ENCODE measurements at places on chromosomes 2 and 18.

DNA sequence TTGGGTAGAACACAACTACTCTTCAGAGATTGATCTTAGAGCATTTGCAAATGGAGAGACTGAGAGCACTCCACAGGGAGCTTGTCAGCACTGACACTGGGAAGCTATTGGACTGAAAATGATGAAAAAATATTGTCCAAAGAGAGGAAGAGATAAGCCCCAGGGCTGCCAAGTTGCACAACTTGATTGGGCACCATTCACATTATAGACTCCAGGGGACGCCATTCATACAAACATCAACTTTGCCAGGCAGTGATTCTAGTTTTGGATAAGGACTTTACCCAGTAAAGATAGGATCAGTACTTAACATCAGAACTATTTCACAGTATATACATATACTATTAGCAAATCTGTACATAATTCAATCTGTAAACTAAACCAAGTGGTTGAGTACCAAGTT lies 79.6 kb upstream of the MYCN start:
- DNase-seq = no peak

DNA sequence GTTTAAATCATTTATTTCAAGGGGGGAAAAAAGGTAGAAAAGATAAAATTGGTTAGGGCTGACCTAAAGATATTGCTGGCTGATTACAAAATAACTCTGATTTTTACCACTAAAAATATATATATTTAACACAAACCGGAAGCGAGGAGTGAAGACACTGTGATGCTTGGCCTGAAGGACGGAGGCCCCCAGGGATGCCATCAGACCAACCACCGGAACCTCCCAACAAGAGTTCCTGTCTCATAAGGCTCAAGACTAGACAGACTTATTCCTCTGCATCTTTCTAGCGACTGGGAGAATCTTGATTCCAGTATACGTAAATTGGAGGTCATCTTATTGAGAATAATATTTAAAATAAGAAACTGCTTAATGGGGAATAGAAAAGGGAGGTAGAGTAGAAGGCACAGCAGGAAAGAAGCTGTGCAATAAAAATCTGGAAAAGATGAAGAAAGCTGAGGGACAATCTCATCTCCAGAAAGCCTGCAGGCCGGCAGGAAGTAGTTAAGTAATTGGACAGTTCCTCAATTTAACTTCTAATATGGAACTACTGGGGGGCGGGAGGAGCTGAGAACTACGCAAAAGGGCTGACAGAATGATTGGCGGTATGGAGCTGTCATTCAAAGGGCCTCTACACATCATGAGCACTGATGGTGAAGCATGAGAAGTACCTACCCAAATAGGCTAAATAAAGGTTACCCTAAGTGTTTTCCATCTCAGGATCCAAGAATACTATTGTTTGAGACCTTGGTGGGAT lies 91.1 kb downstream of the DTNB start:
- DNase-seq = no peak

- DNase-seq = no peak
These were observed 146.5 kb downstream of the SH3BP4 start for GRCh38 chr2:235098269-235098668.

- DNase-seq = peak; percentile 33
These were observed 61.9 kb upstream of the CREB1 start for GRCh38 chr2:207467716-207468347.

- no peak for DNase-seq
These were observed 2.7 kb downstream of the VSNL1 start for GRCh38 chr2:17543131-17543660.

- DNase-seq = no peak
These were observed 18.7 kb downstream of the ELAC1 start for GRCh38 chr18:50986360-50987087.

DNA sequence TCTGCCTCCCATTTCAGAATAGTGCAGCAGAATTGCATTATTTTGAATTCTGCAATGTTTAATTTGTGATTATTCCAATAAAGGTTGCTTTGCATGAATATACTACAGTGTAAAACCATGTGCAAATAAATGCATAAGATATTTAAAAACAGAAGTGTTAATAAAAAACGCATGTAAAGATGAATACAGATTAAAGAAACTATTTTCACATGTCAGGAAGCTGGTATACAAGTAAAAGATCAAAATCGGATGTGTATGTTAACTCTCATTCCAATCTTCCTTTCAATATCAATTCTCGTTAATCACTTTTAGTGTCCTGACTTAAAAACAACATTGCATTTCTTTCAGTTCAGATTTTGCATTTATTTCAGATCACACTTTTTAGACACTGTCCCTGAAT lies 3.1 kb downstream of the MCEE start:
- no peak for DNase-seq

- no peak for DNase-seq
These were observed 54.4 kb downstream of the CRIM1 start for GRCh38 chr2:36409935-36410334.

Data from GM13977 (cell line).